Tongue (tissue), 3 donors: ENCODE measurements at places on chromosomes 2 and 18.

GRCh38 chr2:201644001-201644400 lies 698 bp upstream of the TMEM237 start:
- DNase-seq = peak; percentile 46

DNA sequence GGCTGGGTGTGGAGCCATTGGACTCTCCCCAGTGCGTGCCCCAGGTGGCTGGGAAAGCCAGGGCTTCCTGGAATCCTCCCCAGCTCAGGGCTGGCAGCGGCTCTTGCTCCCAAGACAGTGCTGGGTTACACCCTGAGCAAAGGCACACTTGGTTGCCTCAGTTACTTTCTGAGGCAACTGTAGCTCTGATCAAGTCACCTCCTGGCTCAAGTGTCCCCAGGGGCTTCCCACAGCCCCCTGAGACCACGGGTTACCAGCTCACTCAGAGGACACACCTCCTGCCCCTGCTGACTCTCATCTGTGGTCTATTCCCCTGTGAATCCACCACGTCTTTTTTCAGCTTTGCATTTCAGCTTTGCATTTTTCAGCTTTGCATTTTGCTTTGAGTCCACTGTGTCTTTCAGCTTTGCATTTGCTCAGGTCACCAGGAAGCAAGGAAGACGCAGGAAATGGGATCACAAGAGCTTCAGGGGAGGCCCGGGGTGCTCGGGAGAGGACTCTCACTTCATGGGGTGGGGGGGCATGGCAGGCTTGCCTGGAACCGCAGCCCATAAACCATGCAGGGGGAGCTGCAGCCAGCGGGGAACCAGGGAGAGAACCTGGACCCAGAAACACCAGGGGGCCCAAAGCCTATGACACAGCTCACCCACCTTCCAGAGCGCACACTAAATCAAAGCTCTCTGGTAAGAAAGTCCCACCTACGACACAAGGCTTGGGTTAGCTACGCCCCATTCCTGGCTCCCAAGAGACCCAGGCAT lies 138.0 kb upstream of the ASB18 start:
- DNase-seq = no peak

DNA sequence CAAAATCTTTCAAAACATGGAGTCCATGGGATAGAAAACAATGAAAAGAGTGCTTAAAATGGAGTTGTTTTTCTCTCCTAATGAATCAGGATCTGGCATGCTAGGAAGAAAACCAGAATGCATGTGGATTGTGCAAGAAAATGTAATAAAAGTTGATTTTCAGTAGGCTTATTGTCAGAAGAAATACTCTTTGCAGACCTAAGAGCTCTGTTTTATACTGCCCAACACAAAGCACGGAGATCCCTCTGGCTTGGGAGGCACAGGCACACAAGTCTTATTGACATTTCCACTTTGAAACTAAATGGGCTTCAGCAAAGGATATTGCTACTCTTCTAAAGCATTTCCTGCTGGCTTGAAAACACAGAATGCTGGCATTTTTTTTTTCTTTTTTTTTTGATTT lies 15.5 kb upstream of the DAPL1 start:
- no peak for DNase-seq

- no peak for DNase-seq
Observed at GRCh38 chr2:135951041-135951583, 34.3 kb downstream of the DARS1 start.

GRCh38 chr2:177201919-177202346 lies 10.7 kb upstream of the HNRNPA3 start:
- DNase-seq = no peak

- no peak for DNase-seq
Observed at GRCh38 chr18:44636241-44636640, 44.4 kb upstream of the SETBP1 start.

DNA sequence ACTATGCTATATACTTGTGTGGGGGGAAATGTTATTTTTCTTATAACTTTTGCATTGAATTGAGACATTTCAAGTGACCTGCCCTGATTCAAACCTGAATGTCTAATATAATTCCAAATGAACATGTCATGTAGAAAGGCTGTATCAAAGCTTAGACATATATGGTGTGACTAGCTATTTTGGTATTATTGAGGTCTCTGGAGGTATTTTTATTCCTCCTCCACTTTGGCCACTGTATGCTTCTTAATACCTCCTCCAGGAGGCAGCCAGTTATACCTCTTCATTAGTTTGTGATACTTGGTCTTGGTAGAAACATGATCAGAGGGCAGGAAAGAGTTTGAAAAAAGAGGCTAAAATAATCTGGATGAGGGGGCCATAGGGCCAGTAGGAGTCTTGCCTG lies 217.1 kb downstream of the TCF4 start:
- DNase-seq = no peak

DNA sequence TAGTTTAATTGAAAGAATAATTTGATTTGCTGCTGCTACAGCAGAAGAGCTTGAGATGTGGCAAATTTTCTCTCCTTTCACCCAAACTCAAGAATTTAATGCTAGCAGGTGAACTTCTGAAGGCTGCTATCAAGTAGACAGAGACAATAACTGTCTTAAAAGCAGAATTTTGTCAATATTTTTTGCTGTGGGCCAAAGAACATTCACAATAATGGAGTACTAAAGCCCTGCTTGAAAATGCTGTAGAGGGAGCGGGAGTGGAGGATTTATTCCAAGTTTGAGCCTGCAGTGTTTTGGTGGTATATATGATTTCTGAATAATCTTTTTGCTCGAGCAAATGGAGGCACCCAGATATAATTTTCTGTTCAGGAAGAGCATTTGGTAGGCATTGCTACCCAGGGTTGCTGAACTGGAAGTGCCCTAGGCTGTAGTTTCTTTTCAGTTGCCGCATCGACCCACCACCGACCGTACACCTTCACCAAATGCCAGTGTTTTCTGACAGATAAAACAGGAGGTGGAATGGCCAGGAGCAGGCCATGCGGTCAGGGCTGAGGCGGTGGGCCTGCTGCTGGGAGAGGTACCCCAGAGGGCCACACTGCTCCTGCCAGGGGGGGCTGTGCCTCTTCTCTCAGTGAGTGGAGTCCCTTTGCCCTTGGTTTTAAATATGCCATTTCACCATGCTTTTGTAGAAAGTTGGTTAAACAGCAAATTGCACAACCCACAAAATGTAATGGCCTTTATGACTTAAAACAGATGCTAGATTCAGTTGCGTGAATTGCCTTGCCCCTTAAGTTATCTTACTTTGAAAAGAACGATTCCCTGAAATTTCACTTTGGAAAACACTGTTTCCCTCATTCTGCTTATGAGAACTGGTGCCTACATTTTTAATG lies 36.4 kb downstream of the TSHZ1 start:
- DNase-seq = no peak

DNA sequence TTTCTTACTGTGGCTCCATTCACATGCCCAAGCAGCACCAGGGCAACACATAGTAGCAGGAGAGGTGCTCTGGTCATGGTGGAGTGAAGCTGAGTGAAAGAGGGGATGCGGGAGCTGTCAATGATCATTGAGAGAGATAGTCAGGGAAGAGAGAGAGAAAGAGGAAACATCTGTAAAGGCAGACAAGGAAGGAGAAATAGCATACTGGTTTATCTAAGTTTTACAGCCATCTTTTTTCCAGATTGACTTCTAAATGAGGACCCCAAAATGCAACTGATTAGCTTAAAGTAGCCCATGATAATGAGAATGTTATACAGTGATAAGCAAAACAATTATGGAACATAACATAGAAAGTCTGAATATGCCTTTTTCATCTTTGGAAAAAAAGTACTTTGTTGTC lies at the start of gene C2orf66:
TSS of gene C2orf66 (minus strand) at position 96 of the 400 bp plus-strand sequence. CDS start at position 77, 19 bp downstream.
- no peak for DNase-seq

DNA sequence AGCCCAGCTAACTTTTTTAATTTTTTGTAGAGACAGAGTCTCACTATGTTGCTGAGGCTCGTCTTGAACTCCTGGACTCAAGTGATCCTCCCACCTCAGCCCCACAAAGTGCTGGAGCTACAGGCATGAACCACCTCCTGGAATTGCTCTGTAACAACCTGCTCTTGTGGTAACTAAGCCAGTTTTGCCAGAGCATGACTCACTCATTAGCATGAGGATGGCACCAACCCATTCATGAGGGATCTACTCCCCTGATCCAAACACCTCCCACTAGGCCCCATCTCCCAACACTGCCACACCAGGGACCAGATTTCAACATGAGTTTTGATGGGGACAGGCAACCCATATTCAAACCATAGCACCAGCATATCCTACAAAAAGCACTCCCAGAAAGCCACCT lies 348.9 kb upstream of the RAB12 start:
- no peak for DNase-seq
